Non-pigmented ciliary epithelial cell (primary cell): ENCODE measurements at places on chromosomes 1 and 21.

GRCh38 chr1:66788231-66788939 is 12.7 kb downstream of the INSL5 start:
- no peak for DNase-seq

DNA sequence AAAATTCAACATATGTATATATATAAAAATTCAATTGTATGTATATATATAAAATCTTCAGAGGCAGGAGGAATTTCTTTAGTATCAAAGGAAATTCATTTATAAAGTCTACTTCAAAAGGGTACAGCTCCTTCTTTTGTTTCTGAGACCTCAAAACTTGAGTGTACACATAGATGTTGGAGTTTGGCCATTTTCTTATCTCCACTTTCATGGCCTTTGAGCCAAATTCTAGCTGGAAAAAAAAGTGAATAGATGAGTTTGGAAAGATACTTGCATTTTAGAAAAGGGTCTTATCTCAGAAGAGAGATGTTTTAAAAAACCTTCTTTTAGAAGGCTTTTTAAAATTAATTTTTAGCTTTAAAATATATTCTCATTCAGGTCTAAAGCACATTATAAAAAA is 103.2 kb downstream of the ATF6 start:
- no peak for DNase-seq

GRCh38 chr1:211738096-211738690 is 62.8 kb upstream of the NEK2 start:
- DNase-seq: no peak

GRCh38 chr1:170661646-170662411 is 2.1 kb upstream of the PRRX1 start:
- no peak for DNase-seq

GRCh38 chr1:85125891-85126290 is 74.9 kb downstream of the SYDE2 start:
- DNase-seq: no peak

GRCh38 chr1:70383483-70383882 is 27.6 kb upstream of the CTH start:
- no peak for DNase-seq

DNA sequence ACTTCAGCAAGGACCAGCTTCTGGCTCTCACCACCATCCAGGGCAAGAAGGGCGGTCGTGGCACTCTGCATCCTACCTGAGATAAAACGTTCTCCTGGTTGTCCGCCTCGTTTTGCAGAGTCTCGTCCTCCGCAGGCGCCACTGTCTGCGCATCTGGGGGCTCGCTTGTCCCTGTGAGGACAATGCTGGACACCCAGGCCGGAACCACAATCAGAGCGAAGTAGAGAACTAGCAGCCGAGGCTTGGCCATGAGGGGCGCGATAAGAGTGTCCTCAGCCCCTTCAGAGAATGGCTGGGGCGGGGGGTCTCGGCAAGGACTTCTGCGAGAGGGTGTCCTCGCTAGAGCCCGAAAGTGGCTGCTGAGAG is 505 bp downstream of the OLFML2B start:
- DNase-seq: no peak

- no peak for DNase-seq
Observed at GRCh38 chr1:184255560-184255959, 131.3 kb upstream of the C1orf21 start.

GRCh38 chr1:29520571-29521437 is 284.5 kb downstream of the PTPRU start:
- no peak for DNase-seq

DNA sequence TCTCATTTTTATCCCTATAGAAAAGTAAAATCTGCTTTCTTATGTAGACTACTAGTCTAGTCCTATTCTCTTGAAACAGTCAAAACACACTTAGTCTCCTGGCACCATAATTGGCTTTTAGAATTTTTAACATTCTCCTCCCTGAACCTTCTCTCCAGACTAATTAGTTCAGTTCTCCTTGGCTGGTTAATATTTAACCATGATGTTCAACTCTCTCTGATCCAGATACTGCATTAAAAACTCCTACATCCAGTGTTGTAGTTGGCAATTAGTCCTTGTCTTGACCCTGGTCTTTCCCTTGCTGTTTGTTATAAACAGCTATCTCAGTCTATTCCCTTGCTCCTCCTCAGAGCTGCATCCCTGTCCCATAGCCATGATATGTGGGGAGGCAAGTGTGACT is 422.9 kb upstream of the BEND5 start:
- no peak for DNase-seq

DNA sequence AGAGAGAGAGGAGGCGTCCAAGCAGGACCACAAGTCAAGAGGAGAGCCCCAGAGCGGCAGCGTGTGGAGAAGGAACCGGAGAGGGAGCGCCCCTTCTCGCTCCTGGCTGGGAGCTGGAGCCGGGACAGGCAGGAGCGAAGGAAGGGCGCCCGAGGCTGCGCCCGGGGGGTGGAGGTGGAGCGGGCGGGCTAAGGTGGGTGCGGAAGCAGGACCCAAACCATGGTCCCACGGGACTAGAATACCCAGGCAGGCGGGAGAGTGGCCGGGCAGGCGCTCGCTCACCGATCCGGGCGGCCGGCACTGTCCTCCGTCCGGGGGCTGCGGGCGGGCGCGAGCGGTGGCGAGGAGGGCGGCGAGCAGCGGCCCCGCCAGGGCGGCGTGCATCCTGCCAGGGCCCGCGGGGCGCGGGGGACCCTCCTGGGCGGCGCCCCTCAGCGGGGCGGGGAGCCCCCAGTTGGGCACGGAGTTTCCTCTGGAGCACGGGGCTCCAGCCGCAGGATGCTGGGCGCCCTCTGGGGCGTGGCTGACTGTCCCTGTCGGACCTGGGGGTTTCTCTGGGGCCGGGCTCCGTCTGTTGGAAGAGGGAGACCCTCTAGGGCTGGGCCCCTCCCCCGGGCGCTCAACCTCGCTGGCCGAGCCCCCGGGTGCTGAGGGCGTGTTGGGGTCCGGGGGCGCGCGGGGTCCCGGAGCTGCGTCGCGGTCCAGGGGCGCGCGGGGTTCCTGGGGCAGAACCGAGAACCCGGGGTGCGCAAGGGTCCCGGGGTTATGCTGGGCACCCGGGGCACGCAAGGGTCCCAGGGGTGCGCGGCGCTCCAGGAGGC is 569 bp downstream of the TRABD2B start:
- DNase-seq: no peak

GRCh38 chr21:32929633-32930038 is 96.1 kb upstream of the OLIG2 start:
- DNase-seq: no peak

GRCh38 chr21:39657091-39657689 is 44.5 kb downstream of the B3GALT5 start:
- DNase-seq: no peak

DNA sequence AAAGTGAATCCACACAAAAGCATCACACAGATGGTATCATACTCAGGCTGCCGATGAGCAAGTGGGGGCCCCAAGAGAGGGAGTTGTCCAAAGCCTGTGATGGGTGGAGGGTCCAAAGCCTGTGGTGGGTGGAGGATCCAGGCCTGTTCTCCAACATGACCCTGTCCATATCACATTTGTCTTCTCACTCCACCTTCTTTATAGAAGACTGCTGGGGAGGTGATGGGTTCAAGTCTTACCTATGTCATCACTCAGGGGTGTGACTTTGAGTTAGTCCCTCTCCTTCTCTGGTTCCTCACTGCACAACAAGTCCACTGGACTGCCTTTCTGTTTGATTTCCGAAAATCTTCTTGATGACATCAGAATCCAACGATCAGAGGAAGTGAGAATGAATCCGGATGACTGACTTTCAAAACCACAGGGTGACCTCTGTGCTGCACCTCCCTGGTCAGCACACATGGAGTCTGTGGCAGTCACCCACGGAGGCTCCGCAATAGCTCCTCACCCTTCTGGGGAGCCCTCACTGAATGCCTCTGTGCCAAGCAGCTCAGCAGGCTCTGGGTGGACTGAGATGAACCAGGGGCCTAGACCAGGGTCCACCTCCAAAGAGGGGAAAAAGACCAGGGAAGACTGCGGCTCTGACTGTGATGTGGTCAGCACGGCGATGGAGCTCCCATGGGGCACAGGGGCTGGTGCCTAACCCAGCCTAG is 166.8 kb downstream of the HIVEP3 start:
- peak; percentile 83 for DNase-seq

- DNase-seq: peak; percentile 70
Observed at GRCh38 chr1:12177999-12178441, 11.2 kb downstream of the TNFRSF1B start.

DNA sequence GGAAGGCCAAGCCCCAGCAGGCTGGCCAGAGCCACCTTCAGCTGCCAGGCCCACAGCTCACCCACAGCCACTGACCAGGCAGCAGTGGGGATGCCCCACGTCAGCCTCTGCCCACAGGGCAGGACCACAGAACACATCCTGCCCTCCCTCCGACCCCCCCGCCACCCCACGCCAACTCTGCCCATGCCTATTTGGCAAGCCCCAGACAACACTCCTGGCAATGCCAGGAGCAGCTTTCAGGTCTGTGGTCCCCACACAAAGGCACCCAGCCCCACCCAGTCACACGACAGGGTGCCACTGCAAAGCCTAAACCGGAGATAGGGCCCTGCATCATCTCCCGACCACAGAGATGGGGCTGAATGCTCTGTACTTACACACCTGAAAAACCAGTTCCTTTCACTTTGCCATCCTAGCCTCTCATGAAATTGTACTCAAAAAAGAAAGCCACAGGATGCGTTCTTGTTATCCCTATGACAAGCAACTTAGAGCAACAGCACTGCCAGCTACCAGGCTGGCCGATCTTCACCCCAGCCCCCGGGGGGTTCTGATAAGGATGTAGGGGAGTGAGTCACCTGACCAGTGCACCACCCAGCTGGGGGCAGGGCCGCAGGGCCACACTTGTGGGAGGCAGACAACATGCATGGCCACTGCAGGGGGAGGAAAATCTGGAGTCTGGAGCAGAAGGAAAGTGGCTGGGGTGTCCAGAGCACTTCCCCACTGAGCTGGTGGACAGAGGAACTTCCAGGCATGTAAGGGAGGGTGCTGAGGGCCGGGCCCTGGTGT is 36.2 kb downstream of the UBE2G2 start:
- DNase-seq: no peak

GRCh38 chr1:52670604-52671003 is 27.5 kb downstream of the COA7 start:
- no peak for DNase-seq

DNA sequence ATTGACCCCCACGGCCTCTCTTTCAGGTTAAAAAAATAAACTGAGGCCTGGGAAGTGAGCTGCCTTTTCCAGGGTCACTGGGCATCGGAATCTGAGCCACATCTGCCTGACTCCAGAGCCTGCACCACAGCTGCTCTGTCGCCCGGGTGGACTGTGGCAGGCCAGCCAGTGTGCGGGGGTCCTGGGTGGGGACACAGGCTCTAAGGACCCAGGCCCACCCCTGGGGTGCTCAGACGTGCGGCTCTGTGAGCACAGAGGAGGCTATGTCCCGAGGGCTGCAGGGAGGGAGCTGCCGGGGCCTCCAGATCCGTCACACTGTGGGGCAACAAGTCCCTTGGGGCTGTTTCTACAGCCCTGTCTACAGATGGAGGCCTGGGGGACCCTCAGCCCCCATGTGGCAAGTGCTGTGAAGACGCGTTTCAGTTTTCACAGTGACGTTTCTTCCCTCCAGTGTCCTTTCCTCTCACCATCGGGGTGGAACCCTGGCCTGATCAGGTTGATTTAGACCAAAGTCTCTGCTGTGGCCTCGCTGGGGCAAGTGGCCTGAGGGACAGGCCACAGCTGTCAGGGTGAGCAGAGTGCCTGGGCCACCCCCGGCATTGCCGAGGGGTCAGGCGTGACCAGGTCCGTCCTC is 39.2 kb upstream of the ACTRT2 start:
- DNase-seq: no peak

- DNase-seq: peak; percentile 26
Observed at GRCh38 chr1:97084546-97084945, 363.0 kb downstream of the PTBP2 start.

- no peak for DNase-seq
Observed at GRCh38 chr1:5161372-5161771, 507.0 kb downstream of the AJAP1 start.

DNA sequence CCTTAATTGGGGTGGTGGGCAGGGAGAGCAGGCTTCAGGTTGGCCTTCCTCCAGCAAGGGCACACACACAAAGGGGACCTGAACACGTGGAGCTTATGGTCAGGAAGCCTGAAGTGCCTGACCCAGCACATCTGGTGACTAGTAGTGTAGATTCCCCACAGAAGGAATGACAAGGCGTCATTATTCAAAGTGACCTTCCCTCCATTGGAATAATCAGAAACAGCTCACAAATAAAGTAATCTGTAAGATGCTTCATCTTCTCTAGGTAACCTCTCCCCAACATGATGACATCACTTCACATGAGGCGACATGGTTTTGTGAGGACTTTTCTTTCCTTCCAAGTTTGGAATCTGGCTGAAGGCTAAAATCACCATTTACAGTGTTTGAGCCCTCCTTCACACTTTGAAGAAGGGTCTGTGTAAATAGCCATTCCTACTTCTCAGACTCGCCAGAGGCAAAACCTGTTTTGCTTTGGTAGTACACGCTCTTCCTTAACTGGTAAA is 32.8 kb upstream of the ERG start:
- DNase-seq: no peak

DNA sequence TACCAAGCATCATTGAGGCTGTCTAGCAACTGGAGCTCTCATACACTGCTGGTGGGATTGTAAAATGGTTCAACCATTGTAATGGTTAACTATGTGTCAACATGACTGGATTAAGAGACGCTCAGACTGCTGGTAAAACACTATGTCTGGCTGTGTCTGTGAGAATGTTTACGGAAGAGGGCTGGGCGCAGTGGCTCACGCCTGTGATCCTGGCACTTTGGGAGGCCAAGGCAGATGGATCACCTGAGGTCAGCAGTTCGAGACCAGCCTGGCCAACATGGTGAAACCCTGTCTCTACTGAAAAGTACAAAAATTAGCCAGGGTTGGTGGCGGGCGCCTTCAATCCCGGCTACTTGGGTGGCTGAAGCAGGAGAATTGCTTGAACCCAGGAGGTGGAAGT is 4.8 kb upstream of the FCRLA start:
- DNase-seq: no peak

DNA sequence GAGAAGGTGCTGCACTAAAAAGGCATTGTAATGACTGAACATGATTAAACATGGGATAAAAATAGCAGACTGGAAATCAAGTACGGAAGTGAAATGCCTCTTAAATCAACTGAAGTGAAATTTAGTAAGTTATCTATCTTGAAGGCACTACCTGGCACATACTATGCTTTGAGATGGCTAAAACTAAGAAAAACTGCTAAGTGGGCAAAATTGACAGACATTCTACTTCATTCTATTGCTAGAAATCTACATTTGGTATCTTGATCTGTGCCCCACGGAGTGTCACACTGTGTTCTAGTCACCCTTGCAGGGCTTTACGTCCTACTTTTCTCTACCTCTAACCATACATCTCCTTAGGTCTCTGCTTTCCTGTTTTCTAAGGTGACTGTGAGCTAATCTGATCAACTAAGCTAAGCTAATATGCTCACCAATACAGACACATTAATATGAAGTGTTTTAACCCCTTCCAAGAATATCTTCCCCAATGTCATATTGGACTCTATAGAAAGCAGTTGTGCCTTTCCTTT is 4.1 kb downstream of the PDC start:
- no peak for DNase-seq

GRCh38 chr1:58443986-58444868 is 102.3 kb downstream of the OMA1 start:
- DNase-seq: no peak

GRCh38 chr1:109770331-109771095 is 6.8 kb upstream of the EPS8L3 start:
- DNase-seq: no peak

GRCh38 chr1:46820560-46821060 is 21.8 kb downstream of the CYP4B1 start:
- DNase-seq: no peak

GRCh38 chr1:65214340-65215027 is 66.5 kb downstream of the AK4 start:
- no peak for DNase-seq
